Activated naive CD8-positive, alpha-beta T cell treated with anti-CD3 and anti-CD28 coated beads for 36 hours (primary cell): ENCODE measurements at places on chromosomes 2 and 18.

DNA sequence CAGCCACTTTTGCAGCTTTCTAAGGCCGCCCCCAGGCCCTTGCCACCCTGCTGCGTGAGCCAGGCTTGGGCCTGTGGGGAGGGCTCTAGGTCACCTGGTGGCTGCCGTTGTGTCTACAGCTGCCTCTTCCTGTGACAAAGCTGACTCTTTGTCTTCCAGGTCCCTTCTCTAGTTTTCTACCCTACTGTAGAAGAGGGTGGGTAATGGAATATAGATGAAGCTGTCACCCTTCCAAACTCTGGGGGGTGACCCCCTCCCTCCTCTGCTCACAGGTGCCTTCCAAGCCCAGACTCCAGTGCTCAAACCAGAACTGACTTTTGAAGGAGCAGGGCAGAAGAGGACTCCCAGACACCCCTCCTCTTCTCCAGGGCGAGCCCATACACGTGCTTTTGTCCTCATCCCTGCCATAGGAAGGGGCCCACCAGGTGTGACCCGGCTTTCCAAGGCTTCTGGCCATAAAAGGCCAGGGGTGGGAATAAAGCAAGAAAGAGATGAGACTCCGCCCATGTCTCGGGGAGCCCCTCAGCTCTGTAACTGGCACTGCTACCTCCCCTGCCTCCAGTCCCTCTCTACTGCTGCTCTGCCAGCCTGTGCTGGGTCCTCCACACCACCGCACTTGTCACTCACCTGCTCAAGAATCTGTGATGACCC, 17.9 kb upstream of the SDC1 start:
- no peak for DNase-seq

GRCh38 chr2:31057691-31058090, 80.5 kb downstream of the GALNT14 start:
- DNase-seq: no peak

DNA sequence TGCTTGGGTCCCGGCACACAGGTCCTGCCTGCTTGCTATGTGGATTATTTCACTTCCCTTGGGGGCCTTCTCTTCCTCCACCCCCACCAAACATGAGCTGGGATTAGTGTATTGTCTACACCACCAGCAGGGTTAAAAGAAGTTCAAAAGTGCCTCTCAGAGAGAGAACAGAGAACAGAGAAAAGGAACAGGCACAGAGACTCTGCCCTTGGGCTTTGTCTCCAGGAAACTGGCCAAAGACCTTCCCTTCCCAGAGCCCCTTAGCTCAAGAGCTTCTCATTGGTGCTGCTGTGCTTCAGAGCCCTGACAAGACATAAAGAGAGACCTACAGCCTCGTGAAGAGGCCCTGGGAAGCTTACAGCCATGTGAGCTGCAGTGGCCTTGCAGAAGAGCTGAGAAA, 7.1 kb upstream of the FIGLA start:
- DNase-seq: no peak

GRCh38 chr2:198659096-198659870, 798.5 kb downstream of the SATB2 start:
- DNase-seq: no peak

DNA sequence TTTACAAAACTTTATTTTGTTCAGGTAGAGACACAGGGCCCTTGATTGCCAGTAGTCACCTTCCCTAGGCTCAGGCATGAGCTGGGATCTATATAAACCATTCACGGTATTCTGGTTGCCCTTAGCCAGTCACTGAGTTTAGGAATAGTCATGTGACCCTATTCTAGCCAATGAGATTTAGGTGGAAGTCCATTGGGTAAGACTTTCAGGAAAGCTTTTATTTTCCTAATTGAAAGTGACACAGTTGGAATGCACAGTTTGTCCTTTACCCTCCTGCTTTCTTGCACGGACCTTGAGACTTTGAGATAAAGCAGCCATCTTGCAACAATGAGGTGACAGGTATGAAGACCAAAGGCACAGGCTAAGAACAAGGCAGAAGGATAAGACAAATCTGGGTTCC, 21.5 kb downstream of the SLC4A5 start:
- DNase-seq: no peak

- DNase-seq: no peak
Measured at GRCh38 chr2:36461039-36461681, 105.6 kb downstream of the CRIM1 start.
